Mesothelial cell of epicardium (in vitro differentiated cells): ENCODE measurements at places on chromosomes 5 and 9. TPM values are rescaled to one million over a fixed set of nuclear protein-coding genes. Genes with fewer than 3 reads are reported as not detected.

Gene TOR1A
- total RNA-seq = 33.7 to 34.8 TPM (median 33.8 TPM) in 3 replicates

Gene IFT74
- 21.8 to 22.1 TPM (median 22.1 TPM) in 3 replicates for total RNA-seq

Gene SH3PXD2B
- 68.9 to 74.4 TPM (median 71.4 TPM) in 3 replicates for total RNA-seq

Gene TMEM215
- 0.07 TPM in 1 of 3 replicates, not detected in the others for total RNA-seq

Gene GFRA3
- 0.27 to 0.73 TPM (median 0.43 TPM) in 3 replicates for total RNA-seq

Gene PDE6A
- total RNA-seq = 0.18 to 0.38 TPM (median 0.29 TPM) in 3 replicates

Gene PKD2L2
- total RNA-seq = not detected in 3 replicates

Gene LHX3
- not detected in 3 replicates for total RNA-seq

Gene LMBRD2
- total RNA-seq = 6.3 to 8.3 TPM (median 7.9 TPM) in 3 replicates

Gene RMI1
- 8.8 to 9.8 TPM (median 9.2 TPM) in 3 replicates for total RNA-seq

Gene RFK
- 8.5 to 10.2 TPM (median 9.7 TPM) in 3 replicates for total RNA-seq

Gene FOXD4L3
- total RNA-seq = 0.25 TPM in 2 of 3 replicates, not detected in the other

Gene NSD1
- 153 to 164 TPM (median 161 TPM) in 3 replicates for total RNA-seq

Gene MYOT
- total RNA-seq = not detected in 3 replicates

Gene ELAVL2
- total RNA-seq = 1.1 to 1.4 TPM (median 1.4 TPM) in 3 replicates

Gene NDUFS4
- total RNA-seq = 71.8 to 79.9 TPM (median 77.1 TPM) in 3 replicates

Gene LRSAM1
- 27.1 to 28.0 TPM (median 27.4 TPM) in 3 replicates for total RNA-seq

Gene ISL1
- 12.0 to 14.7 TPM (median 13.7 TPM) in 3 replicates for total RNA-seq

Gene CRB2
- 35.1 to 43.0 TPM (median 41.0 TPM) in 3 replicates for total RNA-seq

Gene CYSRT1
- total RNA-seq = 1.5 to 1.9 TPM (median 1.7 TPM) in 3 replicates
